T-helper 1 cell treated with Interleukin-12 subunit alpha and Interleukin-12 subunit beta and Interleukin-4 antibody, amounts not matched to agents 30 ng/mL and 1 ng/mL, for 36 hours (primary cell): ENCODE measurements at places on chromosomes 16 and 17. TPM values are rescaled to one million over a fixed set of nuclear protein-coding genes. Genes with fewer than 3 reads are reported as not detected.

Gene NPW
- 0.37 and 1.1 TPM in 2 replicates for total RNA-seq

Gene KRT31
- not detected in 2 replicates for total RNA-seq

Gene ATMIN
- 32.3 and 32.5 TPM in 2 replicates for total RNA-seq

Gene HOXB3
- 10.3 and 12.8 TPM in 2 replicates for total RNA-seq

Gene PTGES3L
- 0.63 and 0.81 TPM in 2 replicates for total RNA-seq

Gene CCDC78
- 1.7 and 2.4 TPM in 2 replicates for total RNA-seq

Gene KCNH6
- total RNA-seq: not detected in 2 replicates

Gene PYY
- not detected in 2 replicates for total RNA-seq

Gene PDPR
- total RNA-seq: 40.5 and 45.3 TPM in 2 replicates

Gene CHTF8
- total RNA-seq: 119 and 130 TPM in 2 replicates

Gene SLC5A11
- 0.29 TPM in 1 of 2 replicates, not detected in the other for total RNA-seq

Gene MYH11
- not detected in 2 replicates for total RNA-seq

Gene KRTAP4-4
- total RNA-seq: not detected in 2 replicates

Gene MYL11
- not detected in 2 replicates for total RNA-seq

Gene TNFRSF12A
- 4.2 and 5.1 TPM in 2 replicates for total RNA-seq

Gene MINK1
- total RNA-seq: 115 and 120 TPM in 2 replicates

Gene SDR42E1
- total RNA-seq: 8.5 and 8.7 TPM in 2 replicates
